Activated CD4-positive, alpha-beta T cell treated with anti-CD3 and anti-CD28 coated beads, Interleukin-2, amount 10 ng/mL, durations not matched to agents 7 days and 5 days (primary cell): ENCODE measurements at places on chromosomes 11 and 22. TPM values are rescaled to one million over a fixed set of nuclear protein-coding genes. Genes with fewer than 3 reads are reported as not detected.

- H3K4me3 ChIP-seq, result no peak overlapping the region
- H3K27me3 ChIP-seq, result peaks cover 9% of the 10 kb centered on the region
- H3K4me1 ChIP-seq, result peaks cover 26% of the 10 kb centered on the region
- H3K27ac ChIP-seq, result no peak overlapping the region
- no peak for DNase-seq
- H3K36me3 ChIP-seq, result peaks cover 39% of the 10 kb centered on the region
Measured at GRCh38 chr22:20951932-20952380, 15.1 kb upstream of the AIFM3 start.

- H3K36me3 ChIP-seq, result no peaks in the 10 kb centered on the region
- no peak overlapping the region for H3K27ac ChIP-seq
- H3K27me3 ChIP-seq, result no peaks in the 10 kb centered on the region
- DNase-seq, result no peak
- H3K4me3 ChIP-seq, result no peak overlapping the region
Measured at GRCh38 chr11:61534933-61535839, 26.6 kb downstream of the LRRC10B start.

GRCh38 chr11:66637557-66638176, 836 bp upstream of the RBM4 start:
- peaks cover 56% of the 10 kb centered on the region for H3K4me1 ChIP-seq
- H3K4me3 ChIP-seq, result peak overlapping the region; percentile 91
- no peak for DNase-seq
- H3K27ac ChIP-seq, result peak overlapping the region; percentile 96
- peaks cover 65% of the 10 kb centered on the region for H3K36me3 ChIP-seq

- no peak for DNase-seq
- H3K4me1 ChIP-seq, result no peaks in the 10 kb centered on the region
- H3K4me3 ChIP-seq, result no peak overlapping the region
- H3K27ac ChIP-seq, result no peak overlapping the region
- H3K36me3 ChIP-seq, result no peaks in the 10 kb centered on the region
Measured at GRCh38 chr22:27632451-27633295, 168.9 kb downstream of the MN1 start.

- H3K4me1 ChIP-seq, result no peaks in the 10 kb centered on the region
- no peak overlapping the region for H3K4me3 ChIP-seq
- H3K36me3 ChIP-seq, result no peaks in the 10 kb centered on the region
- no peak overlapping the region for H3K27ac ChIP-seq
Measured at GRCh38 chr22:32815943-32816342, 14.4 kb downstream of the TIMP3 start.

Gene YIF1A
- total RNA-seq, result 39.1 TPM

GRCh38 chr22:31681349-31682345, 19.6 kb upstream of the PISD start:
- H3K27ac ChIP-seq, result no peak overlapping the region
- peaks cover 17% of the 10 kb centered on the region for H3K4me1 ChIP-seq
- H3K4me3 ChIP-seq, result no peak overlapping the region
- DNase-seq, result no peak
- H3K36me3 ChIP-seq, result peaks cover 29% of the 10 kb centered on the region
- H3K27me3 ChIP-seq, result no peaks in the 10 kb centered on the region

DNA sequence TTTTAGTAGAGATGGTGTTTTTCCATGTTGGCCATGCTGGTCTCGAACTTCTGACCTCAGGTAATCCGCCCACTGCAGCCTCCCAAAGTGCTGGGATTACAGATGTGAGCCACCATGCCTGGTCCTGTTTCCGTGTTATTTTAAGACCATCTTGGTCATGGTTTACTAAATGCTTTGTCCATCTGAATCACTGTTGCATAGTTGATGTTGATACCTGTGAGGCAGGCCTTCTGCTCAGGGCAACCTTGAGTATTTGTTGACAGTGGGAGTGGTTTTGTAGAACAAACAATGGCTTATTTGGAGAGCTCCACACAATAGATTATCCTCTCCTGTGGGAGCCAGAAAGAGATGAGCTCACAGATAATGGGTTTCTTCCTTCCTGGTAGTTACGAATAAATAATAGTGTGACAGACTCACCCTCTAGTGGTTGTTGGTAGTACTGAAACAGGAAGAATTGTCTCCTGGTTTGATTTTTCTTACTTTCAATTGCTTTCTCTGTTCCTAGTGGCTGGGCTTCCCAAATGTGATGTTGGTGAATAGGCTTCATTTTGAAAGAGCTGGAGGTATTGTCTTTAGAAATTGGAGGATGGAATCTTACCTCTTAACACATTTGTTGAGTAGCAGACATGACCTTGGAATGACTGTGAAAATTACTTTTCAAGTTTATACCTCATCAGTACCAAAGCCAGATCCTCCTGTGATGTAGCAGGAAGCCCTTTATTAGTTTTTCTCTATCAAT, 39.0 kb downstream of the CTNND1 start:
- H3K27me3 ChIP-seq, result no peaks in the 10 kb centered on the region
- peak overlapping the region; percentile 17 for H3K4me3 ChIP-seq
- peak; percentile 48 for DNase-seq
- H3K4me1 ChIP-seq, result peaks cover 35% of the 10 kb centered on the region
- peaks cover 10% of the 10 kb centered on the region for H3K36me3 ChIP-seq
- peak overlapping the region; percentile 54 for H3K27ac ChIP-seq

Gene HIRA
- total RNA-seq, result 51.2 TPM

GRCh38 chr11:102079625-102080024, 30.6 kb upstream of the YAP1 start:
- H3K4me3 ChIP-seq, result no peak overlapping the region
- no peak overlapping the region for H3K27ac ChIP-seq
- H3K4me1 ChIP-seq, result no peaks in the 10 kb centered on the region
- H3K27me3 ChIP-seq, result no peaks in the 10 kb centered on the region
- no peaks in the 10 kb centered on the region for H3K36me3 ChIP-seq

GRCh38 chr11:76632492-76632891, 38.1 kb downstream of the LRRC32 start:
- no peak overlapping the region for H3K4me3 ChIP-seq
- no peak overlapping the region for H3K27ac ChIP-seq
- H3K36me3 ChIP-seq, result peaks cover 2% of the 10 kb centered on the region
- peaks cover 20% of the 10 kb centered on the region for H3K27me3 ChIP-seq

DNA sequence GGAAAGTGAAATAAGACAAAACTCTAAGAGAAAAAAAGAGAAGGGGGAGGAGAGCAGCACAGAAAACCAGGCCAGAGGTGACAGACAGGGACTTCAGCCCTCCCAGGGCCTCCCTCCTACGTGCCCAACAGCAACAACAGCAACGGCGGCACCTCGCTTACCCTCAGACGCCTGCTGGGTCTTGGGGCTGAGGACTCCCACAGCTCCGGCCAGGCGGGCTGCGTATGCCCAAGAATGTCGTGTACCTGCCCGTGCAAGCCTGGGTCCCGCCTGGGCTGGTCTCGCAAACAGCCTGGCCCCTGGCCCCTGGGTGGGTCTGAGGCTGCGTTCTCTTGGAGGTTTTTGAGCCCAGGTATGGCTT, 30.5 kb downstream of the ARAP1 start:
- H3K27ac ChIP-seq, result peak overlapping the region; percentile 95

DNA sequence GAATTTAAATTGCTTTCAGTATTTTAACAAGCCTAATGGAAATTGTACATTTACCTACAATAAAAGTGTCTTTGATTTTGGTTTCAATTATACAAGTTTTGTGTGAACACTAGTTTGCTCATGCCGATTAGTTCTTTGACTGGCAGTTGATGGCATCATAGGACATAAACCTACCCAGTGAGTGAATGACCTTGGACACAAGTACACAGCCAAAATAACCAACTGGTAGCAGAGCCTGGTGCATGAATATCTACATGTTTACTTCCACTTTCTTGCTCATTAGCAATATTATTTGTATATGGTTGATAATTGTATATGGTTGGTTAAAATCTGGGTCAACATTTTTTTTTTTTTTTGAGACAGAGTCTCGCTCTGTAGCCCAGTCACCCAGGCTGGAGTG, 37.8 kb downstream of the STIM1 start:
- H3K36me3 ChIP-seq, result peaks cover 38% of the 10 kb centered on the region
- H3K27ac ChIP-seq, result peak overlapping the region; percentile 57

- H3K4me3 ChIP-seq, result no peak overlapping the region
- no peaks in the 10 kb centered on the region for H3K4me1 ChIP-seq
- no peaks in the 10 kb centered on the region for H3K36me3 ChIP-seq
- no peak for DNase-seq
- H3K27ac ChIP-seq, result no peak overlapping the region
Measured at GRCh38 chr11:86575208-86575855, 97.1 kb downstream of the ME3 start.

- H3K36me3 ChIP-seq, result no peaks in the 10 kb centered on the region
- peaks cover 23% of the 10 kb centered on the region for H3K4me1 ChIP-seq
- no peak for DNase-seq
- no peak overlapping the region for H3K4me3 ChIP-seq
- H3K27ac ChIP-seq, result no peak overlapping the region
Measured at GRCh38 chr11:69637941-69638871, 2.8 kb upstream of the CCND1 start.

GRCh38 chr22:36461665-36462649, 19.5 kb downstream of the TXN2 start:
- no peaks in the 10 kb centered on the region for H3K27me3 ChIP-seq
- no peak overlapping the region for H3K4me3 ChIP-seq
- peaks cover 23% of the 10 kb centered on the region for H3K4me1 ChIP-seq
- peaks cover 8% of the 10 kb centered on the region for H3K36me3 ChIP-seq
